ENCODE measurements at places on chromosomes 2 and 18.

DNA sequence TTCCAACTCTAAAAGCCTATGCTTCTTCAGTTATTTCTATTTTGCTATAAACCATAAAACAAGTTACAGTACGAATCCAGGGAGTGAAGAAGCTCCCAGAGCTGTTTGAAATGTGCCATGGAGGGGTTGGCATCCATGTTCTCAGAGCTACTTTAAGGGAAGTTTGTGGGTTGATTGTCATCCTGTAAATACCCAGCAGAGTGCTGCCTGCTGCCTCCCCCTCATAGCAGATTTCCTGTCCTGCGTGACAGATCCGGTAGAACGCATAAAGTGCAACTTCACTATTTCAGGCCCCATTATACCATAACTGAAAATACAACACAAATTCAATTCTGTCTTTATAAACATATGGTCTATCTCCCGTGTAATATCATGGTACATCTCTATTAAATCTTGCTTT lies 114.4 kb downstream of the CTNNA2 start:
- DNase-seq = no peak

GRCh38 chr2:236264256-236264655 lies at the start of gene ASB18:
TSS of gene ASB18 (minus strand) at chr2:236264406. CDS start at chr2:236264345, 61 bp downstream.
- DNase-seq = no peak

DNA sequence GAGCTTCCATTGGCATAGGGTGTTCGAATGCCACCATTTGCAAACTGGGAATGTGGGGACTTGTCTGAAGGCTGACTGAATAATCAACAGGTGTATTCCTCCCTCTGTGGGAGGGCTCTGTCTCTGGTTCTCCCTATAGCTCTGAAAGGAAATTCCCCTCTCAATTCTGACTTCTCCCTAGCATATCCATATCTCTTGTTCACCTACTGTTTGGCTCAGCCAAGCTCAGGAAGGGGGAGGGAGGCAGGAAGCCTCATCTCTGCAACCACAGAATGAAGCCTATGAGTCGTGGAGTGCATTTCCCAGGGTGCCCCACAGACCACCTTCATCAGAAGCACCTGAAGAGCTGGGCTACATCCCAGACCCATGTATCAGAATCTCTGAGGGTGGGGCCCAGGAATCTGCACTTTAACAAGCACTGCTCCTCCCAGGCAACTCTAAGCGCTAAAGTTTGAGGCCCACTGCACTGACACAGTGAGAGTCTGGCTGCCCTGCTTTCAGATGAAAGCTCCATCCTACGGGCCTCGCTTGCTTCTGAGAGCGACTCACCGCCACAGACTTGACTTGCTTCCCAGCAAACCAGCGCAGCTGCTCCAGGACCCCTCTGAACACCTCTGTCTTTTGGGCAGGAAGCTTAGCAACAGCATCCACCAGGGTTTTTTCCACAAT lies 32.0 kb downstream of the XDH start:
- no peak for DNase-seq

GRCh38 chr2:229666811-229667210 lies 47.5 kb downstream of the DNER start:
- no peak for DNase-seq

- no peak for DNase-seq
Measured at GRCh38 chr2:151983221-151983620, 115.6 kb downstream of the CACNB4 start.

GRCh38 chr18:2983296-2983695 lies 29.6 kb downstream of the LPIN2 start:
- DNase-seq = no peak

DNA sequence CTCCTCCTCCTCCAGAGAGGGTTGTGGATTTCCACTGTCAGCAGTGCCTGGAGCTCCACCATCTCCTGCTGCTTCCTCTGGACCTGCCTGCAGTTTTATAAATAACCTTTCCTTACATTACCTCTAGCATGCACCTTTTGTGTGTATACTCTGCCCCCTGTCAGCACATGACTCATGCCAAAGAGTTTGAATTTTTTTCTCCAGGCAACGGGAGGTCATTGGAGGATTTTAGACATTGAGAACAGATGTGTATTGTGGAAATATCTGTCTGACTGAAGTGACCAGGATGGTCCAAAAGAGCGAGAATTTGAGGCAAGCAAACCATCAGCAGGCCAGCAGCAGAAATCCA lies 31.7 kb downstream of the IL37 start:
- DNase-seq = no peak

DNA sequence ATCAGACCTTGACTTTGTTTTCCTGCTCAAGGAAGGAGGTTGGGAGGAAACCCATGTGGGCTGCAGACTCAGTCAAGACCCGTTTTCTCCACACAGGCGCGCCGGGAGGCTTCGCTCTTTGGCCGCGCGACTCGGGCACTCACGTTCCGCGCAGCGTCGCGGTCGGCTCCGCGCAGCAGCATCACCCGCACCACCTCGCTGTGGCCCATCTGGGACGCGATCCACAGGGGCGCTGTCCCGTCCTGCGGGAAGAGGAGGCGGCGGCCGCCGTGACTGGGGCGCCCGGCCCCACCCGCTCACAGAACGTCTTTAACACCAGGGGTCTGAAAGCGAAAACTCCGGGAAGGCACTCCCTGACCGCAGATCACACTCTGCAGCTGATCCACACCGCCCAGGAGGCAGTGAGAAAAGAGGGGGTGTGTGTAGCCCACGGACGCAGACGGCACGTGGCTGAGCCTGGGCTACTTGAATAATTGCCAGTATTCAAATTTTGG lies 33.1 kb upstream of the NPC1 start:
- DNase-seq = no peak

DNA sequence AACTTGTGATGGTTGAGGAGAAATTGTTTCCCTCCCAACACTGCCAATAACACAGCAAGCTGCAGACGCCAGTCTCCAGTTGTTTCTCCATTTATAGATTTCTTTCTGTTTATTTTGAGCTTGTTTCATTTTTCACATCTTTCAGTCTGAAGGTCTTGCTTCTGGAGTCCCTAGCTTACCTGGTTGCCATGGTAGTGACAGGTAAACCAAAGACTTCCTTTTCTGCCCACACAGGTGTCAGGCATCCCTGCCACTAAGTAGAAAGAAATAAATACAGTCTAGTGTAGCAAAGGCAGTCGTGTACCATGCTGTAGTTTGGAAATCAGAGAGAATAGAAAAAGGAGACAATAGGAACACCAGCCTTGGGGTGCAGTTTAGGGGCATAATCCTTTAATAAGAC lies 82.8 kb downstream of the MARCHF4 start:
- DNase-seq = no peak

- DNase-seq = no peak
Measured at GRCh38 chr2:32963941-32964340, 17.2 kb downstream of the LTBP1 start.

DNA sequence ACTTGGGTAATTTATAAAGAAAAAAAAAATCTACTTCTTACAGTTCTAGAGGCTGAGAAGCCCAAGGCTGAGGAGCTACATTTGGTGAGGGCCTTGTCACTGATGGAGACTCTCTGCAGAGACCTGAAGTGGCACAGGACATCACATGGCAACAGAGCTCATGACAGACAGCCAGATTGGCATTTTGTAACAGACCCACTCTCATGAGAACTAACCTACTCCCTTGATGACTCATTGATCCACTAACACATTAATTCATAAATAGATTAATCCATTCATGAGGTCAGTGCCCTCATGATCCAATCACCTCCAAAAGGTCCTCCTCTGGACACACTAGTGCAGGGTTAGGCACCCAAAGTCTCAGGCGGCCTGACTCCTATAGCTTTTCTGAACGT lies 318.4 kb downstream of the GULP1 start:
- DNase-seq = no peak

DNA sequence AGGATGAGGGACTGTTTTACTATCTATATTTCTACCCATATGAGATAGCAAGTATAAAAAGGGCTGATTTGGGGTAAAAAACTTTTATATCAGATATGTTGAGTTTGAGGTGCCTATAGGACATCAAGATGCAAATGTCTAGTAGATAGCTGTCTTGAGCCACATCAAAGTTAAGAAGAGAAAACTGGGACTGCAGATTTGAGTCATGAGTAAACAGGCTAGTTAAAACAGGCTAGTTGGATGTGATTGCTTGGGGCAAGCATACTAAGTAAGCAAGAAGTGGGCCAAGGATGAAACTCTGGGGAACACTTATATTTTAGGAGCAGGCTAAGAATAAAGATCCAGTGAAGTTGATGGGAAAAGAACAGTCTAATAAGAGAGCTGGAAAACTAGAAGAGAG lies 2.8 kb upstream of the SCRN3 start:
- no peak for DNase-seq

- DNase-seq = no peak
Measured at GRCh38 chr2:239467281-239467955, 66.6 kb upstream of the HDAC4 start.

- no peak for DNase-seq
Measured at GRCh38 chr2:9735335-9735734, 104.5 kb upstream of the YWHAQ start.

DNA sequence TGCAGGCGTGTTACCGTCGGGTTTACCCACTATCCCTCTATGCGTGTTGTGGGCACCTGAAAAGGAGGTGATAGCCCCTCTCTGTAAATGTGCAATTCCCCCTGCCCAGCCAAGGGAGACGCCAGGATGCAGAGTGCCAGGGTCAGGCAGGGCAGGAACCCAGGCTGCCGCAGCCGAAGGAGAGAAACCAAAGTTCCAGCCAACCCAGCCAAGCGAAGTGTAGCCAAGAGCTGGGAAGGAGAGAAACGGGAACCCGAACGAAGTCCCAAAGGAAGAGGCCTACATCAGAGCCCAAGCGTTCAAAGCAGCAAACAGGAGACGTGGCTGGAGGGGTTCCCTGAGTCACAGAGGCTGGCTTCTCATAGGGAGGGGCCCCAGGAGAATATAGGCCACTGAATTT lies 24.2 kb upstream of the SPR start:
- DNase-seq = no peak

DNA sequence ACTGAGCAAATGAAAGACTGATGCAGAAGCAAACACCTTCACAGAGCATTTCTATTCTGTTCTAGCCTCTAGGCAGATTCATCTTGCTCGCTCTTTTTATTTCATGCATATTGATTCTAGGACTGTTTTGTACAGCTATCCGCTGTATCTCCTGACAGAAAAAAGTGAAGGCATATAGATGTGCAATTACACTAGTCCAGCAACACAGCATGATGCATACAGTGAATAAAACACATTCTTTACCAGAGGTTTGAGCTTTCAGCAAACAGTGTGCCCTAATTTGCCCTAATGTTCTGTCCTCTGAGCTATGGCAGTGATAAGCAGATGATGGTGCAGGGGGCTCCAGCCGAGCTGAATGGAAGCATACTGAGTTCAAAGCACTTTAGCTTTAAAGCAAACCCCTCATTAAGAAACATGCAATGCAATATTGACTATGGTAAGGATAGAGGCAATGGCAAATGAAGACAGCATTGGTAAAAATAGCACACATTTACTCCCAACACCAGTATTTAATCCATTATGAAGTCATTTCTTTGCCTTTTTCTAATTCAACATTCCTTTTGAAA lies 141.2 kb upstream of the RGPD4 start:
- no peak for DNase-seq

GRCh38 chr18:60676815-60677214 lies 304.2 kb upstream of the MC4R start:
- no peak for DNase-seq

DNA sequence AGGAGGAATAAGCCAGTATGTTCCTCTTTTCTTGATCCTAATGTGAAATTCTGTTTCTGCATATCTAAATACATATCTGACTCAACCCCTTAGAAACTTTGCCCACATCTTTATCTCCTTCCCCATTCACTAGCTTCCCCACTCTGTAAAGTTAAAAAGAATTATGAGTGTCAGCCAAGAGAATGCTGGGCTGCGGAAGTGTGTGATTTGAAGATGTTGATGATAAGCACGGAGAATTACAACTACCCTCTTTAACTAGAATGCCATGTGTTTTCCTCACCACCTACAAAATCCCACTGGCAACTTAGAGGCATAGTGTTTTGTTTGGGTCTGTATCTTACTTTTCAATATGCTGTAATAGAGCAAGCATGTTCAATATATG lies 490.4 kb upstream of the FANCL start:
- no peak for DNase-seq

DNA sequence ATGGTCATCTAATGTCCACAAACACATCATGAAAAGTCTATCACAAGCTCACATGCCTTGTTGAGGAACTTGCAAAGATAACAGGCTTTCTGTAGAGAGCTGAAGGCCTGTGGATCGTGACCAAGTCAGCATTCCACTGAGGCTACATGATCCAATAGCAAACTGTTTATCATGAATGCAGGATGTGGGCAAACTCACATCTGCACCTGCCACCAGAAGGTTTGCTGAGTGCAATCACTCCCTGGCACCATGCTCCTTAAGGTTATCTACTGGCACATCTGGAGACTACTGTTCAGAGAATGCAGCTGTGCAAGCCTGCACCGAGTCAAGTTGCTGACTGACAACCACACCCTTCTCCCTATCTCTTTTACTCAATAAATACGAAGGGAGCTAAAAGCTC lies 67.3 kb upstream of the ACAA2 start:
- no peak for DNase-seq

DNA sequence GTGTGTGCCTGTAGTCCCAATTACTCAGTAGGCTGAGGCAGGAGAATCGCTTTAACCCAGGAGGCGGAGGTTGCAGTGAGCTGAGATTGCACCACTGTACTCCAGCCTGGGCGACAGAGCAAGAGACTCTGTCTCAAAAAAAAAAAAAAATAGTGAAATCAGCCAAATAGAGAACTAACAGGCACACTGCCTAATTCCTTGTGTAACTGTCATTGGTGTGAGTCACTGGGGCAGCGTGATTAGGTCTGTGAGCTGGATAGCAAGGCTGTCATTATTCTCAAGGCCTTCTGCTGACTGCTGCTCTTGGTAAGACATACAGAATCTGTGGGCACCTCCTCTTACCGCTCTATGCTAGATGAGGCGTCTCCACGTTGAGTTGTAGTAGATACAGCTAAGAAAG lies 270.3 kb downstream of the NEDD4L start:
- no peak for DNase-seq

DNA sequence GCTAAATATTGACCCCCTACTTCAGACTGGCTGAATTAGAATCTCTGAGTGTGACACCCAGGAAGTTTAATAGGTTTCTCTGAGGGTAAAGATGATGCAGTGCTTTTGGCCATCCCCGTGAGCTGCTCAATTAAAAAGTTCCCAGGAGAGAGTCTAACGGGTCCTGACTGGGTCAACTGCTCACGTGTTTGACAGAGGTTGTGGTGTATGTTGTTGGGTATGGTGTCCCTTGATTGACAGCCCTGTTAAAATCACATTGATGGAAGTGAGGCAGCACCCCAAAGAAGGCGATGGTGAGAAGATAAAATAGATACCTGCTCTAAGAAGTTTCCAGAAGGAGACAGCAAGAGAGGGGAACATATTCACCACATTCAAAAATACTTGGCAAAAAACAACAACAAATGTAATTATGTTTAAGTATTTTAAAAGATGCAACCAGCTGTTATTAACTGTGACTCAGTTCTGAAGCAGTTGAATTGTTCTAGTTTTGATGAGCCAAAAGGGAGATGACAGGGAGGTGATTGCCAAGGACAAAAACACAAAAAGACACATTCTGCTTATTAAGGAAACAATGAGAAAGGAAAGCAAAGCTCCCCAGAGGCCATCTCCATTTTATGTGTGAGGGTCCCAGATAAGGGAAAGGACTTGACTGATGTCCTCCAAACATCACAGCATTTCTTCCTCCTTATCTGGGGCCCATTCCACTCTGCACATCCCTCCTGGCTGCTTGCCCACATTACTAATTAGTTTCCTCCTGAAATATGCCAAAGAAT lies 11.5 kb upstream of the GMCL1 start:
- no peak for DNase-seq

- DNase-seq = no peak
Measured at GRCh38 chr2:81942136-81942680, 1637.7 kb upstream of the LRRTM1 start.

Data from activated CD8-positive, alpha-beta memory T cell treated with anti-CD3 and anti-CD28 coated beads for 48 hours (primary cell).